SJSA1 (cell line): ENCODE measurements at places on chromosomes 7 and 10.

- DNase-seq = no peak
These were observed 36.5 kb downstream of the JMJD1C start for GRCh38 chr10:63429281-63429680.

- DNase-seq = peak; percentile 62
These were observed 51.9 kb downstream of the DENND11 start for GRCh38 chr7:141649865-141650634.

DNA sequence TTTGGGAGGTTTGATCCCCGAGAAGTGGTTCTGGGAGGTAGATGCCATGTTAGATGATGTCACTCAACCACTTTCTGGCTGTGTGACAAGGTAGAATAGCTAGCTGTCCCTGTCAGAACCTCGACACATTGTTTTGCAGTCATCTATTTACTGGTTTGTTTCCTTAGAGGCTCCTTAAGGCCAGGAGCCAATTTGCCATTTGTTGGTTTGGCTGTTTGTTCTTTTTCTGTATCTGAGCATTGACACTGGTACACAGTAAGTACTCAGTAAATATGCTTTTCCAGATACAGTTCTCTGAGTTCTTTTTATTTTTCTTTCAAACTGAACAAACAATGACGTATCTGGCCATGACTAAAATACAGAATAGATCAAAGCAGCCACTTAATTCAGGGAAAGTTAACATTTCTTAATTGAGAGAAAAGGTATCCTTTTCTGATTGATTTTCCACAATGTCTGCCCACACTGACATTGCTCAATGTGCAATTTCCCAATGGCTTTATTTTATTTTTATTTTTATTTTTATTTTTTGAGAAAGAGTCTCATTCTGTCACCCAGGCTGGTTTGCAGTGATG, 121.6 kb downstream of the SPAG6 start:
- DNase-seq = no peak

DNA sequence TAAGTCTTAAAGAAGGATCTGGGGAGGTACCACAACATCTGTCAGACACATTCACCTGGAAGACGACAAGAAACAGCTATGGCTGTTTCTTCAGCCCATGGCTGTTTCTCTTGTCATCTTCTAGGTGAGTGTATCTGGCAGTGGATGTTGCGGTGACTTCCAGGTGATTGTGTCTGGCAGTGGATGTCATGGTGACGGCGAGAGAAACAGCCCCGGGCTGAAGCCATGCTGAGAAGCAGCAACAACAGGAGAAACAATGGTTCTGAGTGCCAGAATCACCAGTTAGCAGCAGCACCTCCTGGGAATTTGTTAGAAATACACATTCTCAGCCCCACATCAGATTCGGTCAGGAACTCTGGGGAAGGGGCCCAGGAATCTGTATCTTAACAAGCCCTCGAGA, 68.6 kb upstream of the SYPL1 start:
- no peak for DNase-seq

DNA sequence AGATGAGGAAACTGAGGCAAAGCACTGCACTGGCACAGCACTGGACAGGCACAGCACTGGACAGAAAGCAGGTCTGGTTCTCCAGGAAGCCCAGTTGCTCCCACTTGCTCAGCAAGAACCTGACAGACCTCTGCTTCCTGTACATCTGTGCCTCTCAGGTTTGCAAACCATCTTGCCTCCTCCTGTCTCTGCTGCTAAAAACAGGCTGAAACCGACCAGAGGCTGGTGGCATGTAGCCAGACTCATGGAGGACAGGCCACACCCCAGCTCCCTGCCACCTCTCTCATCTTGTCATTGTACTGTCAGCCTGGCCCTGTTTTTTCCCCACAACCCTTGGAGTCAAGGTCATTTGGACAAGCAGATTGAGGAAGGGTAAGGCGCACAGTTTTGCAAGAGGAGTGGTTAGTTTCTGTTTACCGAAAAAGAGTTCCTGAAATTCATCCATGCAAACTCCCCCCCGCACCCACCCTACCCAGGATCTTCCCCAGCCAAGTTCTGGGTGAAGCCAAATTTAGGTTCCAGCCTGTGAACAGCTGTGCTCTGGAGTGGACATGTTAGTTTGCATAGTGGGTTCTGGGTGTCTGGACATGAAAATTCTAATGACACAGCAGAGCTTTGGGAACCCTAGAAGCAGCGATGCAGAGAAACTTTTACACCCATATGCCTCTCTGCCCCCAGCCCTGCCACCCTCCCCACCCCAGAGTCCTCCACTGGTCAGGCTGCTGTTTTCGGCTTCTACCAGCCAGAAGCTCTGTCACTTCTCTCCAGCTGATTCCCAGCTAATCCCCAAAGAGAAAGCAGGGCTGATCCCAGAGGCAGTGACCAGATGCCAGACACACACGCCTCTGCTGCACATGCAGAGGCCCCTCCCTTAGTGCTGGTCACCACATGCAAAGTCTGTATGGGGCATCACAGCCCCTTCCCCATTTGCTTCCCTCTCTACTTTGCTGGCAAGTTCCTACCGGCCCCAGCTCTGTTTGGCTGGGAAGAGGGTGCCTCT, 8.5 kb upstream of the C10orf105 start:
- no peak for DNase-seq

DNA sequence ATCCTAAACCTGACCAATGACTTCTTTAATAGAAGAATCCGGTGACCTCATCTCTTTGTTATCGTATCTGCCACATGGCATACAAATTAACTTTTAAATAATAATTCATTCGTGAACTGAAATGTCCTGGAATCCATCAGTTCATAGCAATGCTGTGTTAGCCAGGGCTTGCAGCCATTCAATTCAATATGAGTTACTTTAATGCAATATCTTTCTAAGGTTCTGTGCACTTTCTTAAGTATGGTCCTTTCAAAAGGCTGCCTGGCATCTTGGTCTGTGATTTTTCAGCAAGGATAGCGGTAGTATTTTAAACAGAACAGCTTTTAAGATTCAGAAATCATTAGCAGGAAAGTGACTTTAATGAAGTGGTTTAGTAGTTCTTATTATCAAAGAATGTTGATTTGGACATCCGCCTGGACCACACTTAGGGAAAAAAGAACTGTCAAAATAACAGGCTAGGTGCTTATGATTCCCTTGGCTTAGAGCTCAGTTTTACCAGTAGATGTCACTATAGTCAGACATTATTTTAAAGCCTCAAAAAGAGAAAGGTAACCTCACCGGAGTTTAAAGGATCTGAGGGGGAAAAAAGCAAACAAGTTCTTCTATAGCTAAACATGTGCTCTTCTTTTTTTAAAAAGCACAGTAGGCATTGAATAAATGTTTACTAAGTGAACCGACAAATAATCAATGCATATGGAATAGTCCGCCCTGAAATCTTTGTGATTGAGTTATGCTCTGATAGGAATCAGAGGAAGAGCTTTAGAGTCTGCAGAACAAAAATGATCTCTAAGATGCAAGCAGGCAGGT, 22.7 kb downstream of the SLC35G1 start:
- DNase-seq = peak; percentile 42

GRCh38 chr10:25682203-25682851, 251.7 kb upstream of the MYO3A start:
- DNase-seq = peak; percentile 70

- DNase-seq = peak; percentile 85
These were observed at the start of gene ACTA2 for GRCh38 chr10:88952647-88953111. Gene ACTA2, minus strand, starts transcription at chr10:88952773. Its CDS starts 3,843 bp downstream, at chr10:88948930.

DNA sequence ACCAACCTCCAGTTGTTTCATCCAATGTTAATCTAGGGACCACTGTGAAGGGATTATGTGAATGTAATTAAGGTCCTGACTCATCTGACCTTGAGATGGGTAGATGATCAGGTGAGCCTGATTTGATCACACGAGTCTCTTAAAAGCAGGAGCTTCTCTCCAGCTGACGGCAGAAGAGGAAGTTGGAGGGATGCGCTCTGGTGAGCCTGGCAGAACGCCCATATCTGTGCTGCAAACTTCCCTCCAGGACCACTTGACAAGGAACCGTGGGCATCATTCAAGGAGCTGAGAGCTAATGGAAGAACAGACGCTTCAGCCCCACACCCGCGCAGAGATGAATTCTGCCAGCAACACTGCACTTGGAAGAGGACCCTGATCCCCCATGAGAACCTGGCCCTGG, 642.4 kb downstream of the TNS3 start:
- no peak for DNase-seq

DNA sequence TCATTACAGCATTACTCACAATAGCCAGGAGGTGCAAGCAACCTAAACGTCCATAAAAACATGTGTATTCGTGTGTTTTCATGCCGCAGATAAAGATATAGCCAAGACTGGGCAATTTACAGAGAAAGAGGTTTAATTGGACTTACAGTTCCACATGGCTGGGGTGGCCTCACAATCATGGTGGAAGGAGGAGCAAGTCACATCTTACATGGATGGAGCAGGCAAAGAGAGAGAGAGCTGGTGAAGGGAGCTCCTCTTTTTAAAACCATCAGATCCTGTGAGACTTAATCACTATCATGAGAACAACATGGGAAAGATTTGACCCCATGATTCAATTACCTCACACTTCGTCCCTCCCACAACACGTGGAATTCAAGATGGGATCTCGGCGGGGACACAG, 33.0 kb downstream of the PDLIM1 start:
- no peak for DNase-seq

DNA sequence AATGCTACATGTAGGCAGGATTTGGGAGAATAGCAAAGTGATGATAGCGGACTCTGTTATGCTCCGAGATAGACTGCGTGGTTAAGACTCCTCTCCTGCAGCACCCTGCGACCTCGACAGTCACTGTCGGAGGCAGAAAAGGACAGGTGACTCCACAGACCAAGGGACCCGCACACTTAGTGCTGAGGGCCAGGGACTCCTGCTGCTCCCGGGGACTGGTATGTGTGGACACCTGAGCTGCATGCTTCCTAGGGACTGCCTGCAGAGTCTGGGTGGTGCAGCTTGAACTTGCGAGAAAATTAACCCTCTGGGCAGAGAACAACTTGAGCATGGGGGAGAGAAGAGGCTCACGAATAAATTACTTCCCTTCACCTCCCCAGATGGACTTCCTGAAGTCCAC, 407.1 kb upstream of the PFKP start:
- DNase-seq = no peak

DNA sequence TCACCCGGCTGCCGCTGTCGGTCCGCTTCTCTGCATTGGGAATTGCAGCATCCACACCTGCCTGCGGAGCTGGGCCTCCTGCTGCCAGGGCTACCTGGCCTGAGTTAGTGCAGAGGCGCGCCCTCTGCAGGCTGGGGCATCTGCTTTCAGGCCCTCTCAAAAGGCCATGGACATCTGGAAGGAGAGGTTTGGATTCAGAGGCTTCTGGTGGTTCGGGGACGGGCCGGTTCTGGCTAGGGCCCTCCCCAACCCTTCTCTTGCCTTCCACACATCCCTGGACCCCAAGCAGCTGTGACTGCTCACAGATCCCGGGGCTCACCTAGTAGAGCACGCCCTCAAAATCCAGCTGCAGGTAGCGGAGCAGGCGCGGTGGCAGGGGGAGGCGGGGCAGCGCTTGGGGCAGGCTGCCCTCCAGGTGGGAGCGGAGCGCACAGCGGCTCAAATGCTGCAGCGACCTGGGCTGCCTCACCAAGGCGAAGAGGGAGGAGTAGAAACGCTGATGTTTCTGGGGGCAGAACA, 8.4 kb upstream of the GBX1 start:
- DNase-seq = no peak

DNA sequence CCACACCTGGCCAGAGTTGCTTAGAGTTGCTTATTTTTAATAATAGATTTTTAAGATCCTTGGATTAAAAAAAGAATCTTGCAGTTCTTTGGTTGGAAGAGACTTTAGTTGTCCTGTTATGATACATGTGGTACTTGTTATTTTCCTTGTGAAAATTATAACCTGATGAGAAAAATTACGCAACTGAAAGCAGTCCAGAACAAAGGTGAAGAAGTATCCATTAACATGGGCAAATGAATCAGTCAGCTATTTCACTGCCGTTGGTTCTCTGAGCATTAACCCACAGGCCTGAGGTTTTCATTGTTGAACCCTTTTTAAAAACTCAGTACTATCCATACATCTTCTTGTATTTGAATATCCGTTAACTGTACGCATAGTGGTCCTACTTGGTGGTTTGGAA, 68.2 kb downstream of the GALNT11 start:
- DNase-seq = no peak

DNA sequence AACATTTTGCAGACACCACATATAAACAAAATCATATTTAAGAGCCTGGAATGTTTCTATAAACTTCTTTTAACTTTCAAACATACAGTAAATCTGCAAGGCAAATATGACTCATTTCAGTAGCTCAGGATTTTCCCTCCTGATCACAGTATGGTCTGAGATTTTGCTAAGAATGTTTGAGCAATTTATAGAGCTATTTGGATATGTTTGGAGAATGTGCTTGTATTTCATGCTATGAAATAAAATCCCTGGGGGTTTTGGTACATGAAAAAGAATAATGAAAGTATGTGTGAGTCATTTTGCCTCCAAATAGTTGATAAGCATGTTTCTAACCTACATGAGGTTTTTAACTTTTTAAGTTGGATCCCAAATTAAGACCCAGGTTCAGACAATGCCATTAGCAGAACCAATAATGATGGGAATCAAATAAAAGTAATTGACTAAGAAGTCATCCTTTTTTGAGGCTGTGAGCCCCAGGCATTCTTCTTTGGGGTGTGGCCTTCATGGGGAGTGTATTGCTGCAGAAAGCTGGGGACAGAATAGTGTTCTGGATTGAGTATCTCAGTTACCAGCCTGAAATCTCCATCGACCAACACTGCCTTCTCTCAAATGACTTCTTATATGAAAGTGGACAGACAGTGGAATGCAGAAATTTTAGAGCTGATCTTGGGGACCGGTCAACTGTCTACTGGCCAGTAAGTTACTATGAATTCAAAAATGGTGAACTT, 66.1 kb upstream of the AGBL3 start:
- peak; percentile 93 for DNase-seq

DNA sequence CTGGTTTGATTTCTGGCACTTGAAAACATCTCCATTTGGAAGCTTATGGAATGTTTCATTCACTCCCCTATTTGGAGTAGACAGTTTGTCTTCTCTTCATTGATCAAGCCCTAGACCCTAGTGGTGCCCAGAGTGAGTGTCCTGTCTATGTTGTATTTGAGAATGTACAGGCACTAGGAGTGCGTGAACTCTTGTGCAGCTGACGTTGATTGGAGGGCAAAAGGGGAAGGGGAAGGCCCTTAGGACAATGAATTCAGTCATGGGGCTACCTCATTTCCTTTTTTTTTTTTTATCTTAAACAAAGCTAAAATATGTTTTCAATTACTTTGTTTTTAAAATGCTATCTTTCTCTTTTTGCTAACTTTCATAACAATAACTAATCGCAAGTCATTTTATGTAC, 66.5 kb downstream of the ADD3 start:
- DNase-seq = no peak

DNA sequence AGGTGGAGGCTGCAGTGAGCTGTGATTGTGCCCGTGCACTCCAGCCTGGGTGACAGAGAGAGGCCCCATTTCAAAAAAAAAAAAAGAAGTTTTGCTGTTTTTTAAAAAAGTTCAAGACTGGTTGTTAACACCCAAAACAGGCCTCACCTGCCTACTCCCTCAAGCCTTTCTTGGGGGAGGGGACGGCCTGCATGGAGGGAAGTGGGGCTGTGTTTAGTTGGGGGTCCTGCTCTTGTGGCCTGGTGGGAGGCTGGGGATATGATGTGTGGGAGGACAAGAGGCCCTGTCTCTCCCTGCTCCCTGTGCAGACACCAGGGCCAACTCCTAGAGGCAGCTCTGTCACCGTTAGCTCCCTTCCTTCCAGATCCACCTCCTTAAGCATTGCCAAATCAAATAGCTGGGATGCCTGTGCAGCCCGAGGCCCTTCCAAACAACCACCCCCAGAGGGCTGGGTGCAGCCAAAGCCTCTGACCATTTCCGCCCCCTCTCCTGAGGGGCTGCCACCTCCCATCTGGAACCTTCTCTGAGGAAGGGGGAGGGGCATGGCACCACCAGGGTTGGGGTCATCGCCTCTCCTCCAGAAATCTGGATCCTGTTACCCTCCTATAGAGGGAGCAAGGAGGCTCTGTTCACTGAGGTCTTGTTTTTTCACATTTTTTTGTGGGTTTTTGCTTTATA, 32.9 kb upstream of the ANKRD2 start:
- DNase-seq = no peak
